ENCODE measurements at places on chromosomes 1 and 21.

DNA sequence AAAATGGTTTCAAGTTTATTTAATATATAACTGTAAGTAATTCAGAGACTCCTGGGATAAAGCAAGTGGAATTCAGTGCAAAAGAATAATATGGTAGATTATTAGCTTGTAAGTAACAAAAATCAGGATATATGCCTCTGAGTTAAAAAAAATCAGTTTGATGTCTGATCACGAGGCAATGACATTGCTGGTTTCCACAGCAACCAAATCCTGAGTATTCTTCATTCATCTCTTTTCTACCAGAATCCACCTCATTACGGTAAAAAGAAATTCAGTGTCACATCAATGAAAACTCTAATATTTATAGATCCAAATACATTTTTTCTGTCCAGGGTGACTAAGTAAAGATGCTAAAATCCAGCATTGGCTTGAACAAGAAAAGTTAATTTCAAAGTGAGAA, 642.3 kb upstream of the TMPRSS15 start:
- no peak for DNase-seq

DNA sequence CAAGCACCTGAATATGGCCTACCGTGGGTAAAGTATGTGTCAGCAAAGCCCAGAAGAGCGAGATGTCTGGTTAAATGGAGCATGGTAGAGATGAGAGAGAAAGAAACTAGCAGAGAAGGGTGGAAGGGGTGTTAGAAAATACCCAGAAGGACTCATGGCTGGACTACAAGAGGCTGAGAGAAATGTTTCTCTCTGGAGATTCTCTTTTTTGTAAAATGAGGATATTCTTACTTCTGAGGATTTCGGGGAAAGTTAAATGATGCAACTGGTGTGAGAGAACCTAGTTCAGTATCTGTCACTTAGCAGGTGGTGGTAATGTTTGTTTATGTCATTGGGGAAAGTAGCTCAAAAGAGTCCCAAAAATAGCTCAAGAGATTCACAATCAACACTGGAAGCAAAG, 7.2 kb upstream of the EPS15 start:
- DNase-seq = no peak

DNA sequence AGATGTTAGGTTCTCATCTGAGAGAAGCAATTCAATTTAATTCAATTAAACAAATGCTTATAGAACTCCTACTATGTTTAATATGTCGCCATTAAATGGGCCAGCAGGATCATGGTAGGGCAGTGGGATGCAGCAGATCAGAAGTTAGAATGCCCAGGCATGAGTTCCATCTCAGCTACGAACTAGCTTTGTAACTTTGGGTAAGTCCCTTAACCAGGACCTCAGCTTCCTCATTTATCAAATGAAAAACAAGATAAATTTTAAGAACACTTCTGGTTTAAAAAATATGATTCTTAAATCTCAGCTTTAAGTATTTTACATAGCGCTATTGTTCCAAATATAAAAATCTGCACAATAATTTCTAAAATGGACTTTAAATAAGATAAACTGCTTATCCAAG, 67.5 kb upstream of the GFI1 start:
- no peak for DNase-seq

GRCh38 chr1:179229214-179230140, at the start of gene ABL2:
Gene ABL2, minus strand, starts transcription at chr1:179229677. Its CDS starts 280 bp downstream, at chr1:179229397.
- peak; percentile 63 for DNase-seq

- peak; percentile 39 for DNase-seq
These were observed at the start of gene SMG7 for GRCh38 chr1:183472488-183473216. Gene SMG7, plus strand, starts transcription at chr1:183472499. Its CDS starts 122 bp downstream, at chr1:183472621.

DNA sequence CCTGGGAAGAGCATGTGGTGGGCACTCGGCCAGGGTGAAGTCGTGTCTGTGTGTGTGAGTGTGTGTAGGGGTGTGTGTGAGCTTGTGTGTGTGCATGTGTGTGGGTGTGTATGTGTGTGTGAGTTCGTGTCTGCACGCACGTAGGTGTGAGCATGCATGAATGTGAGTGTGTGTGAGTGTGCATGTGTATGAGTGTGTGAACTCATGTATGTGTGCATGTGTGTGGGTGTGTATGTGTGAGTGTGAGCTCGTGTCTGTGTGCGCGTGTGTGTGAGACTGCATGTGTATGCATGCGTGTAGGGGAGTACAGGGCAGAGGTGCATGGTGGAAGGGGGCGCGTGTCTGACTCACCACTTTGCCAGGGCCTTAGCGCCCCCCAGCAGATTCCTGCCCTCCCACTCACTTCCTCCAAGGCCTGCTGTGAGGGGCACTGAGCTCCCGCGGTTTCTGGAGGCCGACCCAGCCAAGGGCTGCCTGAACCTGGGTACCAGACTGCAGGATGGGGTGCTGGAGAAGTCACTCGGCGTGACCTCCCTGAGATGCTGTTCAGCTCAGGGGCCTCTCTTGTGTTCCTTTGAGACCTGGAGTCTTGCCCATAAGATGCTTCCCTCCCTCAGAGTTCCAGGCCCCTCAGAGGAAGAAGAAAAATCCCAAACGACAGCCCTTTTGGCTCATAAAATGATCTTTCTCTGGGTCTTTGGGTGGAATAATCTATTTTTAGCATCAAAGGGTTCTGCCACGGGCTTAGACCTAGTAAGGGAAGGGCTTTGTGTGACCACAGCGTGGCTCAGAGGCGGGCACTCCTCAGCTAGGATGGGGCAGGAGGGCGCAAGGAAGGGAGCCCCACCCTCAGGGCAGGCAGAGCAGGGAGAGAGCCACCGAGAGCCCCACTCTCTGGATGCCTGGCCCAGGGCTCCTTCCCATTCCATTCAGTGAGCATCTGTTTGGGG, 41.1 kb upstream of the RUNX3 start:
- DNase-seq = no peak

DNA sequence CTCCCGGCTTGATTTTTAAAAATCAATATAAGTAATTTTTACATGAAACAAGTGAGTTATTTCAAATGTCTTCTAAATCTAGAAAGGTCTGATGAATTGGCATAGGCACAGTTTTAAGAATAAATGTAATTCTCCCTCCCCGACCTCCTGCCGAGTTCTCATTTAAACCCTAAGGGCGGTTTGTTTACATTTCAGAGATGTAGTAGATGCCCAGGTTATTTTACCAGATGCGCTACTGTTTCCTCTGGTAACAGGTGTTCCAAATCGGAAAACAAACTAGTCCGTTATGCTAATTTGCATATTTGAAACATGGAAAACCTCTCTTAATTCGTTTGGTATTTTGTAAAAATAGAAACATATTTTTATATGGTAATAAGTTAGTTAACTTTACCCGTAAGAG, 53.8 kb upstream of the CFAP126 start:
- DNase-seq = no peak

GRCh38 chr1:186900539-186901237, 71.9 kb downstream of the PLA2G4A start:
- DNase-seq = no peak

DNA sequence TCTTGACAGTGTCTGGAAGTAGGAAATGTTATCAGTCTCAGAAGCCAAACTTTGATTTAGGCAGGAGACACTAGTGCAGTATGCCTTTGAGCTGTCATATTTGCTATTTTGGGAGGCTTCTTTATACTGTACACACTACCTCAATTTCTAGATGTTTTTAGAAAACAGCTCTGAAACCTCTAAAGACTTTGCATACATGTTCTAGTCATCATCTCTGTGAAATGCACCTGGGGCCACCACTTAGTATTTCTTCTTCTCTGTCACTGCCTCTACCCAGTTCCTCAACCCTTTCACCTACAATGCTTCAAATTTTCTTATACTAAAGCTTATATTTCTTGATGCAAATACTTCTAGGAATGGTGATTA, 29.1 kb upstream of the PLA2G4A start:
- no peak for DNase-seq

GRCh38 chr21:45780647-45781046, 137.1 kb downstream of the PCBP3 start:
- no peak for DNase-seq

- no peak for DNase-seq
These were observed 39.7 kb downstream of the GLUL start for GRCh38 chr1:182351790-182352364.

GRCh38 chr1:204651843-204652421, 33.6 kb downstream of the LRRN2 start:
- DNase-seq = no peak

DNA sequence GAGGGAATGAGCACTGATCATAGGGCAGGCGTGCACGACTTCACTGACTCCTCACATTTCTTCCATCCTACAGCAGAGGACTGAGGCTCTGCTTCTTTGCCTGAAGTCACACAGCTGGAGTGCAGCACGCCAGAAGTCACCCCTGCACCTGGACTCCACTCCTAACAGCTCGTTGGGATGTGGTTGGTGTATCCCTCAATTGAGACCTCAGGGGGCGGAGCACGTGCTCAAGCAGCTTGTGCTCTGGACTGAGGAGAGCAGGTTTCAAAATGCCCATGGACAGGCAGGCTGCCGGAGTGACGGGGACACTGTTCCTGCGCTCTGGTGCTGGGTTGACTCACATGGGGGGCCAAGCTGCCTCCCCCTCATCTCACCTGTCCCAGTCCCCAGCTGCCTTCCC, 13.9 kb downstream of the CHIT1 start:
- no peak for DNase-seq

DNA sequence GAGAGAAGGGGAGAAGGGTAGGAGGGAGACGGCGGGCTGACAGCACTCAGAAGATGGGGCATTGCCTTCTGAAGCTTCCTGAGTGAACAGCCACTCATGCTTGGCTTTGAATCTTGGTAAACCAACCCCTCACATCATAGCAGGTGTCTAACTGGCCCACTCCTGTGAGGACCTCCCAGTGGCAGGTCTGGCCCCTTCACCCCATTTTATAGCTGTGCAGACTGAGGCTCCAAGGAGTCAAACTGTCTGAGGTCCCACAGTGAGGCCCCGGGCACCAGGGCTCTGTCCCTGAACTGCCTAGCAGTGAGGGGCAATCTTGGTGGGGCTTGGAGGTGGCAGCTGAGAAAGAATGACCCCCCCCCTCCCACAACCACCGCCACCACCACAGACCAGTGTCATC, 41.0 kb downstream of the SDC3 start:
- DNase-seq = no peak

- no peak for DNase-seq
These were observed 104.6 kb downstream of the ENAH start for GRCh38 chr1:225548140-225548857.

DNA sequence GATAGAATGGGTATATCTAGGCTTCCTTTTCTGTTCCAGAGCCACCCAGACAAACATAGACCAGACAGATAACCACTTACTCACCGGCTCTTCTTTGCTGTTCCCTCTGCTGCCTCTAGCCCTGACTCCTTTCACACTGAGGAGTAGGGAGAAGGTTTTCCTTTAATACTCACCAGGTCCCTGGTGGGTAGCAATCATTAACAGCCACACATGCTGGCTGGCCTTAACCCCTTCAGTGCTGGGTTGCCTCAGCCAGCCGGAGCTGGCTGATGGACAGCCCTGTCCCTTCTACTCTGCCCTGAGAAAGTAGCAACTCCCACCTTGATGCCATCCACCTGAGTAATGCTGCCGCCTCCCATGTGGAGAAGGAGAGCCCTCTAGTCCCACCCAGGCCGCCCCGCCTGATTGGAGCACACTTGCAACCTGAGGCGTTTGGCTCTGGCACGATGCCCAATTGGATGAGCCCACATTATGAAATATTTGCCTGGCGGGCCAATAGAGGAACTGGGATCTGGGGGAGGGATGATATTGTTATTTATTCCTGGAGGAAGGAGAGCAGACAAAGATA, 71.6 kb downstream of the PLEKHA6 start:
- DNase-seq = no peak

DNA sequence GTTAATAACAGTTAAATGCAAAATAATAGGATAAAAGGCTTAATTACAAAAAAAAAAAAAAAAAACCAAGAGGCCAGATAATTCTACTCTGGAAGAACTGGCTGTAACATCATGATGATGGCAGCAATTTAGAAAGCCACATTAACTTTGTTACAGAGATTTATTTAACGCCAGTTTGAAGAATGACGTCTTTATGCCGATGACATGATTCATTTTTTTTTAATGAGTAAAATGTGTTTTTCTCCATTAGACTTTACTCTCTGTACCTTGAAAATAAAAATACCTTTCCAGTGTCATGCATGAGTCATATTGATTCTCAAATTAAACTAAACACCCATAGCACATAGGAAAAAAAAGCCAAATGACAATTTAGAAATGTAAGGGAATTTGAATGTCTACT, 226.1 kb downstream of the RGS7 start:
- DNase-seq = no peak

GRCh38 chr1:58657082-58657481, 42.8 kb downstream of the MYSM1 start:
- no peak for DNase-seq

- no peak for DNase-seq
These were observed 38.4 kb upstream of the ASB17 start for GRCh38 chr1:75970631-75971030.

DNA sequence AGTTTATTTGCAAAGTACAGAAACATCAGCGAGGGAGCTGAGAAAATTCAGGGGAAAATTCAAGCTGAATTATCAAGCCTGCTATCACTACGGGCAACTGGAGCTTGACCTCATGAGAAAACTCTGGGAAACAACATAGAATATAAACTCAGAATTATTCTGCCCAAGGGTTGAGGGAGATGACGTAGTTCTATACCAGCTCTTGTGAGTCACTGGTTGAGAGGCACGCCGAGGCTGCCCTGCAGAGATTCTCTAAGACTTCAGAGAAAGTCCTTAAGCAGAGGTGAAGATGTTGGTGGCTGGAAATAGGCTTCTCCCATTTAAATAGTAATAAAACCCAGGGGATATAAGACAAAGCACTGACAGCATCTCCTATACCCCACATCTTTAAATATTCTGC, 12.3 kb downstream of the SYDE2 start:
- DNase-seq = no peak

GRCh38 chr1:178034676-178035075, 59.2 kb upstream of the RASAL2 start:
- no peak for DNase-seq

GRCh38 chr21:46004168-46004861, 22.7 kb downstream of the COL6A1 start:
- DNase-seq = no peak

GRCh38 chr1:185312361-185313138, 4.5 kb downstream of the IVNS1ABP start:
- DNase-seq = no peak

- DNase-seq = no peak
These were observed 45.7 kb upstream of the CACYBP start for GRCh38 chr1:174954073-174954460.

GRCh38 chr1:109931189-109931731, 20.6 kb downstream of the CSF1 start:
- no peak for DNase-seq

GRCh38 chr1:205748403-205749233, 1.4 kb downstream of the NUCKS1 start:
- DNase-seq = peak; percentile 12

DNA sequence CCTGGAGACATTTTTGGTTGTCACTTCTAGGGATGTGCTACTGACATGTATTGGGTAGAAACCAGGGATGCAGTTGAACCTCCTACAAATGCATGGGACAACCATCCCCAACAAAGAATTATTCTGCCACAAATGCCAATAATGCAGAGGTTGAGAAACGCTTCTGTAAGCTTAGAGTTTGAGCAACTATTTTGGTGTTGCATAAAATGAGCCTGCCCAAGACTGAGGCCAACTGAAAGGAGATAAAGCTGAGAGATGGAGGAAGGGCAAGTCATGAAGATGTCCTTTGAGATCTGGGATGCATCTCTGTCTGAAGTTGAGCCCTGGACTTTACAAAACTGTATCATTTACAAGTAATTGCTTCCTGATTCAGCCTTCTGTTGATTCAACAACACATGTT, 106.9 kb downstream of the KCNJ15 start:
- no peak for DNase-seq

- no peak for DNase-seq
These were observed 3.7 kb upstream of the SLC1A7 start for GRCh38 chr1:53145942-53146708.

- DNase-seq = no peak
These were observed 52.8 kb downstream of the FMO4 start for GRCh38 chr1:171366816-171367215.

GRCh38 chr21:38531591-38531990, 33.3 kb upstream of the ERG start:
- no peak for DNase-seq

All from CD4-positive, alpha-beta T cell treated with Interleukin-4 for 1 hour (primary cell).